CD8-positive, alpha-beta memory T cell (primary cell): ENCODE measurements at places on chromosomes 6 and 20. TPM values are rescaled to one million over a fixed set of nuclear protein-coding genes. Genes with fewer than 3 reads are reported as not detected.

Gene C20orf202
- not detected for total RNA-seq

Gene SLC17A3
- total RNA-seq, result not detected

GRCh38 chr20:47309394-47309793 lies 47.1 kb downstream of the ZMYND8 start:
- H3K4me1 ChIP-seq, result peaks cover under 1% of the 10 kb centered on the region
- peaks cover 27% of the 10 kb centered on the region for H3K36me3 ChIP-seq
- DNase-seq, result no peak
- no peak overlapping the region for H3K4me3 ChIP-seq
- H3K27me3 ChIP-seq, result no peaks in the 10 kb centered on the region
- H3K27ac ChIP-seq, result no peak overlapping the region

- no peaks in the 10 kb centered on the region for H3K27me3 ChIP-seq
- no peak overlapping the region for H3K27ac ChIP-seq
- no peaks in the 10 kb centered on the region for H3K36me3 ChIP-seq
- H3K4me3 ChIP-seq, result no peak overlapping the region
- DNase-seq, result no peak
Measured at GRCh38 chr6:52331793-52332457, 30.0 kb upstream of the PAQR8 start.

DNA sequence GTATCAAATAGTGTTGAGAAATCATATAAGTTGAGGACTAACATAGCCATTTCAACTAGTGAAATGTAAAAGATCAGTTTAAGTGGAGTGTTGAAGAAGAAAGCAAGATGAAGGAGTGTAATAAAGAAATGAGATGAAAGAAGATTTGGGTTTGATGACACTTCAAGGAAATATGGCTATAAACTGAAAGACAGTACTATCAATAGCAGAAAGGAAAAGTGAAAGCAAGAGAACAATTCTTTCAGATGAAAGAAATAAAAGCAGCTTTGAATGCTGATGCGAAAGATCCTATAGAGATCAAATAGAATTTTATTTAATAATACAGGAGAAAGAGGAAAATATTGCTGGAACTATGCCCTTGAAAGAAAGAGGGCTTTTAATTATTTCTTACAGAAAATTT lies 92.8 kb upstream of the PRSS16 start:
- H3K27ac ChIP-seq, result no peak overlapping the region
- H3K4me1 ChIP-seq, result peaks cover 15% of the 10 kb centered on the region
- H3K36me3 ChIP-seq, result no peaks in the 10 kb centered on the region
- H3K27me3 ChIP-seq, result no peaks in the 10 kb centered on the region
- peak; percentile 30 for DNase-seq
- peak overlapping the region; percentile 18 for H3K4me3 ChIP-seq
